ENCODE measurements at places on chromosomes 5 and 9. TPM values are rescaled to one million over a fixed set of nuclear protein-coding genes. Genes with fewer than 3 reads are reported as not detected.

DNA sequence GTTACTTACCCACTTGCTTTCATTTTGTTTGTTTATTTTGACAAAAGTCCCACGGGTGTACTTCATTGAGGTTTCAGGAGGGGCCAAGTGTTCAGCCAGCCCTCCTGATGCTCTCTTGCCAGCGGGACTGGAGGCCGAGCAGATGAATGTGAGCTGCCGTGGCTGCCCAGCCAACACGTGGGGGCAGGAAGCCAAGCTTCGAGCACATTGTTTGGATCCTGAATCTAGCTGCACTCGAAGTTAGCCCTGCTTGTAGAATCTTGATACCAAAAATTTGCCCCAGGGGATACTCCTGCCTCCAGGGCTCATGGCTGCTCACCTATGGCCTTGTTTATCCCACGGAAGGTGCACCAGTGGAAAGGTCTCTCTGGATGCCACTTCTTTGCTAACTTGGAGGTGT, 49.3 kb downstream of the RASGEF1C start:
- H3K27ac ChIP-seq = no peak overlapping the region
- no peaks in the 10 kb centered on the region for H3K36me3 ChIP-seq
- no peak for DNase-seq
- no peak overlapping the region for H3K4me3 ChIP-seq
- H3K4me1 ChIP-seq = no peaks in the 10 kb centered on the region

DNA sequence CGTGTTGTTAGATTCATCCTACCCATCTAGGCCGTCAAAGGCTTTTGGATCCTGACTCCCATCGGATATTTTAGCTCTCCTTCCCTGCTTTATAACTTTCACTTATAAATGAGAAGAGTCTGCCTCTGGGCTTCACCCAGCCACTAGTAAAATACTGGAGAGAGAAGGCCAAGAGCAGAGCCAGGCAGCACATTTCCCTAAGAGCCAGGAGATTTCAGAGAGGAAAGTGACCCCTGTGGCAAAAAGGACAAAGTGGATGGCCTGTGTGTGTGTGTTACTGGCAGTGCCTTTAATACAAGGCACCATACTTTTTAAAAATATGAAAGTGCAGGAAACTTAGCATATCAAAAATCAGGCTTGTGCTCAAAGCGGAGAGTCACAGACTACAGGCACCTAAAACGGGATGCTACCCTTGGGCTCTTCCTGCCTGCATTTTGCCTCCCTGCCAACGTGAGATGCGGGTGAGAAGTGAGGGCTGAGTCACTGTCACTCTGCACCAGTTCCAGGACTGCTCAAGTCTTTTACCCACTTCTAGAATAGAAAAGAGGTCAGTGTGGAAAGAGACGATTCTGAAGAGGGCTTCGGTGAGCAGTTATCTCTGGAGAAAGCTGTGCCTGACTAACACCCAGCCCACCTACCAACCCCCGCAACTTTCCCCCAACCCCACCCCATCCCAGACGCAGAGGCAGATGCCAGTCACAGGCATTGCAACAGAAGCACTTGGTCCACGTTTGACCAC, 15.9 kb downstream of the NFIL3 start:
- H3K36me3 ChIP-seq = peaks cover 10% of the 10 kb centered on the region
- no peak overlapping the region for H3K4me3 ChIP-seq
- no peak overlapping the region for H3K27ac ChIP-seq
- no peaks in the 10 kb centered on the region for H3K4me1 ChIP-seq
- DNase-seq = no peak

Gene RANBP6
- total RNA-seq = 6.6 TPM

GRCh38 chr9:33388110-33388994, 14.0 kb downstream of the AQP7 start:
- peaks cover 50% of the 10 kb centered on the region for H3K4me1 ChIP-seq
- no peak overlapping the region for H3K4me3 ChIP-seq
- H3K36me3 ChIP-seq = no peaks in the 10 kb centered on the region

- H3K4me3 ChIP-seq = no peak overlapping the region
- no peak for DNase-seq
- no peaks in the 10 kb centered on the region for H3K27me3 ChIP-seq
- H3K4me1 ChIP-seq = peaks cover 14% of the 10 kb centered on the region
- no peaks in the 10 kb centered on the region for H3K36me3 ChIP-seq
Observed at GRCh38 chr9:81874931-81875330, 53.3 kb upstream of the SPATA31D4 start.

- H3K36me3 ChIP-seq = no peaks in the 10 kb centered on the region
- no peak for DNase-seq
- no peak overlapping the region for H3K27ac ChIP-seq
- peaks cover 20% of the 10 kb centered on the region for H3K4me1 ChIP-seq
- no peaks in the 10 kb centered on the region for H3K27me3 ChIP-seq
Observed at GRCh38 chr5:61275841-61276240, 56.2 kb upstream of the ZSWIM6 start.

- H3K27me3 ChIP-seq = no peaks in the 10 kb centered on the region
- no peak overlapping the region for H3K4me3 ChIP-seq
- no peak overlapping the region for H3K27ac ChIP-seq
- no peaks in the 10 kb centered on the region for H3K4me1 ChIP-seq
- no peak for DNase-seq
- H3K36me3 ChIP-seq = no peaks in the 10 kb centered on the region
Observed at GRCh38 chr5:75089137-75089536, 36.8 kb upstream of the GCNT4 start.

Gene FSD1L
- total RNA-seq = 0.66 TPM

Data from body of pancreas (tissue), 4 donors.